ENCODE measurements at places on chromosomes 12 and 14.

DNA sequence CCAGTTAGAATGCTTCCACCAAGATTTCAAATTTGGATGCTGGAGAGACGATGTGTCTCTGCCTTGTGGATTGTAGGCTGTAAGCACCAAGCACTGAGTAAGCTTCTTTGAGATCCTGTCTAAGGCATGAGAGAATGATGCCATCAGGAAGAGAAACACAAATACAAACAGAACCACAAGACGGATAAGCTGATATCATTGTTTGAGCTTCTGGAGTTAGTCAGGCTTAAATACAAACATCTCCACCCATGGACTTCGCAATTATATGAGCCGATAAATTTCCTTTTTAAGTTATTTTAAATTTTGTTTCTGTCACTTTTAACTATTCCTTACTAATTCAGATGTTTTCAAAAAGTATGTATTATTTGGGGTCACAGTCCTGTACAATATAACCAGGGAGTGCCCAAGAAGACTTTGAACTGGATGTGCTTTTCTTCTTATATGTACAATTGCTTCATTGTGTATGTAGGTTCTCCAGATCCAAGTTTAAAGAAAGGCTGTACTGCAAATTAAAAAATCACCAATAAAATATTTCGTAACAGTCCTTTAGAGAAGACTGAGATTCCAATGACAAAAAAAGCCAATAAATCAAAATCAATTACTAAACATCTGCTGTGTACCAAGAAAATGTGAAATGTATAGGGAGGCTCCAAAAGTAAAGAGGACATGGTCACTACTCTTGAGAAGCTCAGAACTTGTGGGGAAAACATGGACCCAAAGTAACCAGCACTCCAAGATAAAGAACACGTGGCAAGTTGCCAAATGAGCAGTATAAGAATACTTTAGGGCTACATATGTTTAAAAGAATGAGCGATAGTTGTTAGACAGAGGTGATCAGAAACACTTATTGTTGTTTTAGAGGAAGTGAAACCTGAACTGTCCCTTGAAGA, 274.1 kb downstream of the ADAMTS20 start:
- DNase-seq = no peak

GRCh38 chr12:75062691-75063090, 146.9 kb downstream of the KCNC2 start:
- DNase-seq = no peak

DNA sequence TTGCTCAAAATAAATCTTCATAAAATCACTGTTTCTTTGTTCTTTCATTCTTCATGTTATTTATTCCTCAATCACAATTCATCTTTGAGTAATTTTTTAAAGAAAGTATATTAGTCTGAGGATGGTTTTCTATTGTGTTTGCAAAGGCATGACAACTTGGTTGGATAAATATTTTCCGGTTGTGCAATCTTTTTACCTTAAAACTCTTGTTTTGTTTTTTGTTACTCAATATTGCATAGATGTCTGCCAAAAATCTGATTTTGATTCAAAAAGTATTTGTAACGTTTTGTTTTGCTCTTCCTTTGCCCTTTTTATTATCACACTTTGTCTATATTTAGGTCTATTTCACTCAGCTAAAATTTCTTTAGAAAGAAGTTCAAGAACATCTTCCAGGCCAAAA, 86.2 kb upstream of the SYT1 start:
- DNase-seq = no peak

GRCh38 chr14:82855912-82856391, 1322.3 kb upstream of the SEL1L start:
- DNase-seq = peak; percentile 24

DNA sequence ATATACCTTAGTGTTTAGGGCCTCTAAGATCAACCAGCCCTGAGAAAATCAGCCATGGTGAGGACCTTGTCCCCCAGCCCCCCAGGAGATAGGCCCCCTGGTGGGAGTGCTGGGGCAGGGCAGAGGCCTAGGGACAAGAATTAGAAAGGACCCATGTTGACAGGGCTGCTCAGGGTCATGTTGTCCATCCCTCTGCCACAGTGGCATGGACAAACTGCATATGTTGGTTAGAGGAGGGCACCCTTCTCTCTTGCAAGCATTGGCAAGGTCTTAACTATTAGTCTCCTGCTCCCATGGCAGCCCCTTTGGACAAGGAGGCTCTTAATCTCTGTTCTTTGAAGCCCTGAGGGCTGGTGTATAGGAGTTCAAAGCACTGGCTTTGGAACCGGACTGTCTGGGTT, 755 bp upstream of the PTPN6 start:
- no peak for DNase-seq

- no peak for DNase-seq
Measured at GRCh38 chr12:55711786-55712553, 3.9 kb upstream of the BLOC1S1 start.

GRCh38 chr14:28949503-28949902, 182.9 kb downstream of the FOXG1 start:
- DNase-seq = no peak

Data from NCI-H1417 treated with DMSO at 0.1 percent for 48 hours (cell line).